ENCODE measurements at places on chromosomes 6 and 20.

- DNase-seq: no peak
Observed at GRCh38 chr6:101195588-101195987, 197.9 kb upstream of the GRIK2 start.

DNA sequence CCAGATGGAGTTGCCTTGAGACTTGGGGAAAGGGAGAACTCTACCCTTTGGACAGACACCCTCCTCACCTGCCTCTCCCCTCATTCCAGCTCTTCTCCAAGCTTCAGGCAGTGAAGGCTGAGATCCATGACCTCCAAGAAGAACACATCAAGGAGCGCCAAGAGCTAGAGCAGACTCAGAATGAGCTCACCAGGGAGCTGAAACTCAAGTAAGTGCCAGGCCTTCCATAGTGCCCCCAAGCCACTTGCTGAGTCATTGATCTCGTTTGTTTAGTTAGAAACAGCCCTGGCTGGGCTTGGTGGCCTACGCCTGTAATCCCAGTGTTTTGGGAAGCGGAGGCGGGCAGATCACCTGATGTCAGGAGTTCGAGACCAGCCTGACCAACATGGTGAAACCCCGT lies 39.2 kb downstream of the KIF3B start:
- no peak for DNase-seq

DNA sequence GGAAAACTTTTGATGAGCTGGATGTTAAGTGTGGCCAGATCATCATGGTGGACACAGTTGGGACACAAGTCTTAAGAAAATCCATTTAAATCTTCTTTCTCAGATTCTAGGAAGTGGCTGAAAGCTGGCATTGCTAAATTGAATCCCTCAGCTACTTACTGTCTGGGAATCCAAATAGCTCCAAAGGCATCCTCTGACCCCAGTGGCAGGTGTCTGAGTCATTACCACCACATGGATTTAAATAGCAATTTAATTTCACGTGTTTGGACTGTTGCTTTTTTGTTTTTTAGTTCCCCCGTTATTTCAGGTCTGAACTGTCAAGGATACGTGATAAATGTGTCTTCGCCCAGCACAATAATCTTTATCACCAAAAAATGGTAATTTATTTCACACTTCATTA lies 33.2 kb upstream of the HDGFL1 start:
- no peak for DNase-seq

DNA sequence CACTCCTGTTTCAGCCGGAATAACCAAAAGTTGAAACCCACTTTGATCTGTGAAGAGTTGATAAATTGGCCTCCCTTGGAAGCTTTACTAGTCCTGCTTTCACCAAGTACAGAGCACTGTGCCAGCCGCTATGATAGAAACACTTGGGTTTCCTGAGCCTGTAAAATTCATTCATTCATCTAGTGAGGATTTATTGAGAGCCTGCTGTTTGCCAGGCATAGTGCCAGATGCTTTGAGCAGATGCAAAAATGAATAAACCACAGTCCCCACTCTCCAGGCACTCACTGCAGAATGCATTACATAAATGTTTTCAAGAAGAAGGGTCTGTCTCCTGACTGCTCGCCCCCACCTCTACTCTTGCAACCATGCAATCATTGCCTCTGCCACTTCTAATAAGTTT lies 25.3 kb upstream of the TMEM217 start:
- DNase-seq: no peak

- DNase-seq: no peak
Observed at GRCh38 chr6:138797806-138798446, 2.0 kb downstream of the ECT2L start.

DNA sequence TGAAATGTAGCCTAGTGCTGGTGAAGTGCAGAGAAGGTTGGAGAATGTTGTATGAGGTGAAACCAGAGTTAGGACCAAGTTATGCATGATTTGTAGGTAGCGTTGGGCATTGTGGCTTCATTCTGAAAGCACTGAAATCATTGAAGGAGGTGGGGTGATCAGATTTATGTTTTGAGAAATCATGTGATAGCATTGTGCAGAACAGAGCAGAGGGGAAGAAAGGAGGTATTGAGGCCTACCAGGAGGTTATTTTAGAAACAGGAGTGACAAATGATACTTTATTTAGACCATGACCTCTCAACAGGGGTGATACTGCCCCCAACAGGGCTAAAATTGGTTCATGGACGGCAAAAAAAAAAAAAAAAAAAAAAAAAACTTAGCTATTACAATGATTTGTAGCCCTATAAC lies 15.6 kb upstream of the HMGN3 start:
- no peak for DNase-seq

- DNase-seq: no peak
Observed at GRCh38 chr20:59787538-59787890, 145.9 kb downstream of the SYCP2 start.

GRCh38 chr20:37454636-37455385 lies 66.2 kb upstream of the NNAT start:
- DNase-seq: no peak
